Uterus (tissue), 4 donors: ENCODE measurements at places on chromosomes 6 and 20. TPM values are rescaled to one million over a fixed set of nuclear protein-coding genes. Genes with fewer than 3 reads are reported as not detected.

DNA sequence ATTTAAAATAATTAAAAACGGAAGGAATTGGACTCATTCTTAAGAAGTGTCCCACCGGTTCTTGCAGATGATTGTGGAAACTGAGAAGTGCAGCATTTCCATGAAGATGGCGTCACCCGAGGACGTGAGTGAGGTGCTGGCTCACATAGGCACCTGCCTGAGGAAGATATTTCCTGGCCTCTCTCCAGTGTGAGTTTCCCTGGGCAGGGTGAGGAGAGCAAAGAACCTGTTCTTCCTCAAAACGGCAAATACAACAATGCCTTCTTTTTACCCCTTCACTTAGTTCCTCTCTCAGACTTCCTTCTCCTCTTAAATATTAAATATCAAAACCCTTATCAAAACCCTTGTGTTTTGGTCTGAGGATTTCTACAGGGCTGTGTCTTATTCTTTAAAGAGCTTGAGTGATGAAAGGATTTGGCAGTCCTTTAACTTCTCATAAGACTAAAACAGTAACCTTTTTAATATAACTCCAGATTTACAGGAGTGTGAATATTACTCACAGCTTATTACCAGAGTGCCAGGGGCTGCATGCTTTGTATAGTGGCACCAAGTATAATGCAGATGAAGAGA is 156.3 kb downstream of the CARMIL1 start:
- H3K27me3 ChIP-seq, result no peaks in the 10 kb centered on the region
- no peaks in the 10 kb centered on the region for H3K36me3 ChIP-seq
- H3K4me3 ChIP-seq, result no peak overlapping the region
- no peak for DNase-seq
- H3K4me1 ChIP-seq, result no peaks in the 10 kb centered on the region
- H3K27ac ChIP-seq, result no peak overlapping the region

DNA sequence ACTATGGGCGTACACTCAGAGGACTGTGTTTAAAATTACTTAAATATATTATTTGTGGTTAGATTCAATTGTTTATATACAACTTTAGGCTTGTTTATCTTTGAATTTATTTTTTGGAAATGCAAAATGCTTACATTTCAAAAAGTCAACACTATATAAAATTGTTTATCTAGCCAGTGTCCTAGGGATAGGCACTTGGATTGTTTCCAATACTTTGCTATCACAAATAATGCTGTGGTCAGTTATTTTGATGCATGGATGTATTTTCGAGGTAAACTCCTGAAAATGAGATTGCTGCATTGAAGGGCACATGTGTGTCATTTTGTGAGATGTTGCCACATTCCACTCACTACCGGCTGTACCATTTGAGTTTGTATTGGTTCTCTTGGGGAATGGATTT is 213.9 kb downstream of the SLC24A3 start:
- H3K4me3 ChIP-seq, result no peak overlapping the region

DNA sequence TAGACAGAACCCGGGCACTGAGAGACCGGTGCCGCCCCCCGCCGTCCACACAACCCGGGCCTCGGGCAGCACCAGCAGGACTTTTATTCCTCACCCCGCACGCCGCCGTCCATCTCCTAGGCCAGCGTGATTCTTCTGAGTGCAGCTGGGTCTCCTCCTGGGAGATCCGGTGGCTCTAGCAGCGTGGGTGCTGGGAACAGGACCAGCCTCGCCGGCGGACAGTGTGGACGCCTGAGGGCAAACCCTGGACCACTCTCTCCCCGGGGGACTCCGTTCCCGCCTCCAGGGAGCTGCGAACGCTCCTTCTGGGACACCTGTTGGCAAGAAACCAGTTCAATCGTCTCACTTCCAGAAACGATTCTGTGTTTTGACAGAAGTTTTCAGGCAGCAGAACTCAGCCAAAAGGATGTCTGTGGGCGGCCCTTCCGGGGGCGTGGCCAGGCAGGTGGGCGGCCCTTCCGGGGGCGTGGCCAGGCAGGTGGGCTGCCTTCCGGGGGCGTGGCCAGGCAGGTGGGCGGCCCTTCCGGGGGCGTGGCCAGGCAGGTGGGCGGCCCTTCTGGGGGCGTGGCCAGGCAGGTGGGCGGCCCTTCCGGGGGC is 130.7 kb downstream of the DLL1 start:
- no peaks in the 10 kb centered on the region for H3K27me3 ChIP-seq
- no peaks in the 10 kb centered on the region for H3K36me3 ChIP-seq
- DNase-seq, result no peak
- H3K27ac ChIP-seq, result no peak overlapping the region

DNA sequence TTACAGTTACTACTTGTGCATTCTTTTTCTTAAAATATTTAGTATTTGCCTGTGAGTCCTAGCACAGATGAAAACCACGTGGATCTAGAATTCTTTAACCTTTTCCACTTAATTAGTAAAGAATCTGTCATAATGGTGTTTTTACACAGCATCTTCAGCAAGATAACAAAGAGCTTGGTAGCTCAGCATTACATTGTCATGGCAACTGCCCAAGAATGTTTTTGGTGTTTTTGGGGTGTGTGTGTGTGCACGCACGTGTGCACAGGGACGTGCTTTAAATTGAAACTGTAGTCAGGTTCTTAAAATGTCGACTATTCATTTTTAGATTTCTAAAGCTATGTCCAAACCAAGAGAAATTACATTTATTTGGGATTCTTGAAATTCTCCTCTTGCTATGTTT is 108.0 kb downstream of the FIG4 start:
- no peaks in the 10 kb centered on the region for H3K4me1 ChIP-seq
- H3K27ac ChIP-seq, result no peak overlapping the region
- no peaks in the 10 kb centered on the region for H3K36me3 ChIP-seq
- no peak for DNase-seq

- H3K4me3 ChIP-seq, result no peak overlapping the region
- H3K4me1 ChIP-seq, result no peaks in the 10 kb centered on the region
- H3K36me3 ChIP-seq, result no peaks in the 10 kb centered on the region
These were observed 25.3 kb downstream of the NKX2-4 start for GRCh38 chr20:21372016-21372415.

DNA sequence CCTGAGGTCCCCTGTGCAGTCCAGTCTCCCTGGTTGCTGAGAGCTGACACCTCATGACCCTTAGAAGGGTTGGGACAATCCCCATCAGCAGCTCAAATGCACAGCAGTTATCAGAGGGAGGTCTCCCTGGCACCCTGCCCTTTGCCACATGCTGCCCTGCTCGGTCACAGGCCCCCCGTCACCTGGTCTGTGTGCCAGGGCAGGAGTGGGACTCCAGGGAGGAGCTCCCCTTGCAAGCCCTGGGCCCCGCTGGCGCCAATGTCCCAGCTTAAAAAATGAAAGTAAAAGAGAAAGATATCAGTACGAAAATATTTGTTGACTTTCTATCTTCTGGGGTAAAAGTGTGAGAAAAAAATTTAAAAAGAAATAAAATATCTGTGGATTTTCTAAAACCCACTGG is 68.1 kb upstream of the SLC22A16 start:
- no peaks in the 10 kb centered on the region for H3K4me1 ChIP-seq
- no peak for DNase-seq
- no peaks in the 10 kb centered on the region for H3K27me3 ChIP-seq
- H3K27ac ChIP-seq, result no peak overlapping the region

DNA sequence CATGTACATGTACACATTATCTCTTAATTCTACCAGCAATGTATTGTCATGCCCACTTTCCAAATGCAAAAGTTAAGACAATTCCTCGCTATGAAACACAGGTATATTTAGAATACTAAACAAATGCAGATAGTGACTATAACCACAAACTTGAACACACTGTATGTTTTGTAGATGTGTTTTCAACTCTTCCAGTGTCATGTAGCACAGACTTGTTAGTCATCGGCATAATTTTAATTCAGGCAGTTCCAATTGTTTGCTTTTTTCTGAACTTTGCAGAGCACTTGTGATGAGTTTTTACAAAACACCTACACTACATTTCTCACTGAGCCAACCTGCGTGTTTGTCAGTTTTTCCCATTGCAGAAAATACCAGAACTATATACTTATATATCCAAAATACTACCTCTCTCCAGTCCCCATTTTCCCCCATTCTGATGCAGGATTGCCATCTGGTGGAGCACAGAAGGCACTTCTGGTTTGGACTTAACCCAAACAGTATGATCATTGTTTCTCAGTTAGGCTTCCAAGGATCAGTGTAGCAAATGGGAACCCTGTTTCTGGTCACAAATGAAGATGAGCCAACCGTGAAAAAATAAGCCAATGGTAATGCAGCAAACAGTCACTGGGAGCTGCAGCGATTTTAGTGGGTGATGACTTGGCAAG is 143.4 kb downstream of the ADGRB3 start:
- H3K4me3 ChIP-seq, result no peak overlapping the region
- H3K27me3 ChIP-seq, result no peaks in the 10 kb centered on the region
- no peak for DNase-seq
- no peaks in the 10 kb centered on the region for H3K4me1 ChIP-seq
- no peaks in the 10 kb centered on the region for H3K36me3 ChIP-seq

GRCh38 chr6:166998256-166999144 is 697 bp upstream of the CEP43 start:
- no peaks in the 10 kb centered on the region for H3K36me3 ChIP-seq
- H3K4me3 ChIP-seq, result peak overlapping the region; percentile 100
- H3K27me3 ChIP-seq, result no peaks in the 10 kb centered on the region
- peaks cover 10% of the 10 kb centered on the region for H3K4me1 ChIP-seq
- H3K27ac ChIP-seq, result peak overlapping the region; percentile 71

GRCh38 chr20:17621229-17621968 is 51.5 kb downstream of the DSTN start:
- H3K4me1 ChIP-seq, result no peaks in the 10 kb centered on the region
- no peaks in the 10 kb centered on the region for H3K27me3 ChIP-seq
- no peaks in the 10 kb centered on the region for H3K36me3 ChIP-seq
- no peak overlapping the region for H3K4me3 ChIP-seq
- DNase-seq, result peak; percentile 10
- H3K27ac ChIP-seq, result no peak overlapping the region

ZNF391 gene
- 10.1 TPM for total RNA-seq

- no peak overlapping the region for H3K4me3 ChIP-seq
- H3K27me3 ChIP-seq, result no peaks in the 10 kb centered on the region
- H3K4me1 ChIP-seq, result no peaks in the 10 kb centered on the region
- DNase-seq, result no peak
- H3K36me3 ChIP-seq, result no peaks in the 10 kb centered on the region
These were observed 96.9 kb downstream of the MKKS start for GRCh38 chr20:10336959-10337729.

- no peak for DNase-seq
- no peaks in the 10 kb centered on the region for H3K36me3 ChIP-seq
- no peaks in the 10 kb centered on the region for H3K27me3 ChIP-seq
These were observed 233.9 kb downstream of the PRL start for GRCh38 chr6:22062807-22063408.

LINC00237 gene
- total RNA-seq, result not detected

DNA sequence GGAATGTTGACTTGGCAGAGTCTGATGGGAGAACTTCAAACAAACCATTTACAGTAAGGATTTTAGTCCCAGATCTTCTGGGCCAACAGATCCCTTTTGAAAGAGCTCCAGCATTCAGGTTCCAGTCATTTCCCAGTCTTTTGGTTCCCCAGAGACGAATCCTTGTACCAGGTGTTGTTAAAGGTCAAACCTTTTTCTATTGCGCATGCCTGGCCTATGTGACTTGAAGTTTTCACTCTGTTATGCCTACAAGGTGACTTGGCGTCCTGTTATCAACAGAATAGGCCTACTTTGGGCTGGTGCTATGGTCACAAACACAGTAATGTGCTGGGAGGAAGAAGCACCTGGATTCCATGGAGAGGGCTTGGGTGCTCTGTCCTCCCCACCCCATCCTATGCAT is 52.3 kb downstream of the PXDC1 start:
- no peaks in the 10 kb centered on the region for H3K4me1 ChIP-seq
- no peaks in the 10 kb centered on the region for H3K27me3 ChIP-seq
- no peaks in the 10 kb centered on the region for H3K36me3 ChIP-seq
- no peak overlapping the region for H3K4me3 ChIP-seq

GRCh38 chr6:334536-335510 is 42.5 kb downstream of the DUSP22 start:
- no peak for DNase-seq
- H3K4me3 ChIP-seq, result no peak overlapping the region
- H3K36me3 ChIP-seq, result no peaks in the 10 kb centered on the region
- H3K4me1 ChIP-seq, result no peaks in the 10 kb centered on the region
- no peaks in the 10 kb centered on the region for H3K27me3 ChIP-seq
- no peak overlapping the region for H3K27ac ChIP-seq

GRCh38 chr20:63574156-63574828 is at the start of gene HELZ2:
TSS of gene HELZ2 (minus strand) at chr20:63574239. CDS start at chr20:63572385, 1,854 bp downstream.
- no peaks in the 10 kb centered on the region for H3K27me3 ChIP-seq
- no peaks in the 10 kb centered on the region for H3K36me3 ChIP-seq
- DNase-seq, result peak; percentile 78
- H3K27ac ChIP-seq, result peak within 1 kb of the TSS; percentile 78
- peak within 1 kb of the TSS; percentile 63 for H3K4me3 ChIP-seq
- H3K4me1 ChIP-seq, result no peaks in the 10 kb centered on the region

MLN gene
- total RNA-seq, result not detected

CCN2 gene
- total RNA-seq, result 221 TPM

BANF2 gene
- total RNA-seq, result not detected

GRCh38 chr20:53691060-53691810 is 97.6 kb upstream of the ZNF217 start:
- H3K36me3 ChIP-seq, result no peaks in the 10 kb centered on the region
- H3K4me3 ChIP-seq, result no peak overlapping the region
- no peaks in the 10 kb centered on the region for H3K27me3 ChIP-seq
- DNase-seq, result no peak
- no peak overlapping the region for H3K27ac ChIP-seq
